CD4-positive, CD25-positive, alpha-beta regulatory T cell (primary cell): ENCODE measurements at places on chromosomes 7 and 10.
A peak's percentile ranks its signal among the peaks of the same experiment; 100 is the strongest.

DNA sequence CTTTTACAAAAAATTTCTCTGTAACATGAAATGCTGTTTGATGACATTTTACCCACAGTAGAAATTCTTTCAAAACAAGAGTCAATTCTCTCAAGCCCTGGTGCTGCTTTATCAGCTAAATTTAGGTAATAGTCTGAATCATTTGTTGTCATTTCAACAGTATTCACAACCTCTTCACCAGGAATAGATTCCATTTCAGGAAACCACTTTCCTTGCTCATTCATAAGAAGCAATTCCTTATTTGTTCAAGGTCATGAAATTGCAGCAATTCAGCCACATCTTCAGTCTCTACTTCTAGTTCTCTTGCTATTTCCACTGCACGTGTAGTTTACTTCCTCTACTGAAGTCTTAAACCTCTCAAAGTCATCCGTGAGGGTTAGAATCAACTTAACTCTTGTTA is 14.1 kb downstream of the STAG3 start:
- DNase-seq = no peak

GRCh38 chr7:151119902-151120301 is 33.6 kb downstream of the AGAP3 start:
- no peak for DNase-seq

GRCh38 chr10:14873090-14873760 is 5.4 kb upstream of the SUV39H2 start:
- DNase-seq = peak; percentile 33

- no peak for DNase-seq
These were observed 6.8 kb upstream of the NKX6-2 start for GRCh38 chr10:132792796-132793195.

GRCh38 chr10:88545359-88545758 is 37.8 kb downstream of the RNLS start:
- no peak for DNase-seq

DNA sequence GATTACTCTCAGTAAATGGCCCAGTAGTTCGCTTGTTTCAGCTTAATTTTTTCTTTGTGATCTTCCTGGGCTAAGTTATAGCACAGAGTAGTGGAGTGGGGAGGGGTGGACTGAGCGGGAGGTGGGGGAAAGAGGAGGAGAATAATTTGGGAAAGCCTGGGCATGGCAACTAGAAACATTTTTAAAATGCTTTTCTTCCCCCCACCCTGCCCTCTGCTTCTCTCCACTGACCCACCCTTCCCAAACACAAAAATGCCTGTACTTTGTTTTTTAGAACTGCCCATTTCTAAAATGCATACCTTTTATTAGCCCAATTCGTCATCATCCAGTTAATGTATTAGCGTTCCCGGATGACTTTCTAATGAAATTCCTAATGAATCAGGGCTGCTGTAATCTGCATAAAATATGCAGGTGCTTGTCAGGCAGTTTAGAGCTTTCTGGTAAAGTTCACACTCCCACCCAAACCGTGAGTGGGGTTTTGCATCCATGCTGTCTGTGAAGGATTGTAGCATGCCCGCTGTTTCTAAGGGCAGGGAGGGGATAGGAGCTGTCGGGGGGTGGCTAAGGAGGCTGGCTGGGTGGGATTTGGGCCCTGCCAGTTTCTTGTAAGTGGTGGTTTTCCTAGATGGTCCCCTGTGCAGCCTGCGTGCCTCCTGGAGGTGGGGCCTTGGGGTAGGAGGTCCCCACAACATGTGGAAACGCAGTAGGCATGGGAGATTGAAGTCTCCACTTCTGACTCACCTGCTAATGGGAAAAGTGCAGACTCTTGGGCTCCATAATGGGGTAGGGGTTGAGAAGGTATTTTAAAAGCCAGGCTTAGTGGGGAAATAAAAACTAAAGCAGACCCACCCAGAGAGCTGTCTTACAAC is 190.3 kb downstream of the TCF7L2 start:
- no peak for DNase-seq

- no peak for DNase-seq
These were observed 31.0 kb upstream of the PFKP start for GRCh38 chr10:3036155-3037021.

- no peak for DNase-seq
These were observed 224.9 kb upstream of the TMEM229A start for GRCh38 chr7:124257638-124258308.

GRCh38 chr10:110758898-110759297 is 112.8 kb upstream of the PDCD4 start:
- no peak for DNase-seq

GRCh38 chr7:158633055-158633956 is 45.7 kb upstream of the PTPRN2 start:
- no peak for DNase-seq

GRCh38 chr7:21146642-21147423 is 281.1 kb upstream of the SP4 start:
- no peak for DNase-seq

DNA sequence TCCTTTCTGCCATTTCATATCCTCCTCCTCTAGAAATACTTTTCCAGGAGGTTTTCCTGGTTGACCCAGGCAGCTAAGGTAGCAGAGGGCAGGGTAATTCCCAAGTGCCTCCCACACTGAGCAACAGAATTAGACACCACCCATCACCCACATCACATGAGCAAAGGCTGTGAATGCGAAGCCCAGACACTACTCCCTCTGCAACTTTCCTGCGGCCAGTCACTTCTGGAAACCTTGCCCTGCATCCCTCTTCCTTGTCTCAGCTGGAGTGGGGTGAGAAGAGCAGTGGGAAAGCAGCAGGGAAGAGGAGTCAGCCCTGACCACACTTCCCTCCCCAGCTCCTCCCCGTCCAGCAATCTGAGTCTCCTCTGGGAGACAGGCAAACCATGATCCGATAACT is 15.2 kb downstream of the TMEM176B start:
- DNase-seq = no peak

DNA sequence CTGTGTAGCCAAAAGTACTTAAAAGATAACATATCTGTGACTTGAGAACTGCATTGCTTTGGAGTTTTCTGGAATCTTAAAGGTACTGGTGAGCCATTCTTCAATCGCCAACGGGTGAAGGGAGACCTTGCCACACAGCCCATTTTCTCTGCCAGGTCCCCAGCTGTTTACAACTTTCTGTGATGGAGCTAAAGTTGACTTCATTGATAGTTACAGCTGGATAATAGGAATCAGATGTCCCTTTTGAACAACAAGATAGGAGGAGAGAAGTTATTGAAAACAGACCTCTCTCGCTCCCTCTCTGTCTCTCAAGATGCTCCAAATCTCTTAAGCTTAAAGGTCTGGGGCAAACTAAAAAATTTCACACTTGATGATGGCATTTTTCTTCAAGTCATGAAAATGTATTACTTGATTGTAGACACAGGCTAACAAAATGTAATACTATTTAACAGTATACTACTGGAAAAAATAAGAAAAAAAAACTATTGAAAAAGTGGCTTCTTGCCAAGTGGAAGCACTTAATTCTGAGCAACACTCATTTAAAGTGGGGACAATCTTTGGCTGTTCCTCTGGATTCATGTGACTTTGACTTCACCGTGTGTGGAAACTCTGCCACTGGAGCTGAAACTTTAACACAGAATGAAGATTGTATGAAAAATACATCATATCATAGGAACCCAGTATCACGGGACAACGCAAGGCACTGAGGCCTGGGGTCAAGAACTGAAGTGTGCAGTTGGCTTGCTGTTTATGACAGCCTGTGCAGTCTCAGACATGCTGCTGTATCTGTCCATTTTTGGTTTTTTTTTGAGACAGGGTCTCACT is 78.4 kb upstream of the AFAP1L2 start:
- no peak for DNase-seq

- no peak for DNase-seq
These were observed 19.5 kb upstream of the GALNT17 start for GRCh38 chr7:71112436-71112835.

DNA sequence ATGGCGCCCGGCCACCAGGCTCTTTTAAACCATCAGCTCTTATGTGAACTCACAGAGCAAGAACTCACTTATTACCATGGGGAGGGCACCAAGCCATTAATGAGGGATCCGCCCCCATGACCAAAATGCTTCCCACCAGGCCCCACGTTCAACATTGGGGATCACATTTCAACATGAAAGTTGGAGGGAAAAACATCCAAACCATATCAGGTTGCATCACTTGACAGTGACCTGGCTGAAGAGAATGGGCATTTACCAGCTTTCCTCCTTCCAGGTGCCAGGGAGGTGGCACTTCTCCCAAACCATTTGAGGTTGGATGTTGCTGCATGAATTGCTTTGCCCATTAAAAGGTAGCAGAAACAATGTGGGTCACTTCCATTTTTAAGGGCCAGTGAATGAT is 115.6 kb upstream of the TNS3 start:
- DNase-seq = no peak

DNA sequence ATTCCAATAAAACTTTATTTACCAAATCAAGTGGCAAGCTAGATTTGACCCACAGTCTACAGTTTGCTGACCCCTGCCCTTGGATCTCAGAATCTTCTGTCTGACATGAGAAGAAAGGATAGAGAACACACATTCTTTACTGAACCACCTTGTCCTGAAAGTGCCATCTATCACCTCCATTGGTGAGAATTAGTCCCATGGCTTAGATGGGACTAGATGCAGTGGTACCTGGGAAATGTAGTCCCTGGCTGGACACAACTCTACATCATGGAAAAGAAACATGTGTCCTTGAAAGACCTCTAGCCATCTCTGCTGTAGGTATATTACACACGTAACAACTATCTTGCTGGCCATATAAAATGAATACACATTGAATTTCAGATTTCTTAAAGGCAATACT is 336.2 kb downstream of the LHFPL3 start:
- no peak for DNase-seq

- DNase-seq = no peak
These were observed 2.2 kb upstream of the TSPAN12 start for GRCh38 chr7:120860156-120860555.

DNA sequence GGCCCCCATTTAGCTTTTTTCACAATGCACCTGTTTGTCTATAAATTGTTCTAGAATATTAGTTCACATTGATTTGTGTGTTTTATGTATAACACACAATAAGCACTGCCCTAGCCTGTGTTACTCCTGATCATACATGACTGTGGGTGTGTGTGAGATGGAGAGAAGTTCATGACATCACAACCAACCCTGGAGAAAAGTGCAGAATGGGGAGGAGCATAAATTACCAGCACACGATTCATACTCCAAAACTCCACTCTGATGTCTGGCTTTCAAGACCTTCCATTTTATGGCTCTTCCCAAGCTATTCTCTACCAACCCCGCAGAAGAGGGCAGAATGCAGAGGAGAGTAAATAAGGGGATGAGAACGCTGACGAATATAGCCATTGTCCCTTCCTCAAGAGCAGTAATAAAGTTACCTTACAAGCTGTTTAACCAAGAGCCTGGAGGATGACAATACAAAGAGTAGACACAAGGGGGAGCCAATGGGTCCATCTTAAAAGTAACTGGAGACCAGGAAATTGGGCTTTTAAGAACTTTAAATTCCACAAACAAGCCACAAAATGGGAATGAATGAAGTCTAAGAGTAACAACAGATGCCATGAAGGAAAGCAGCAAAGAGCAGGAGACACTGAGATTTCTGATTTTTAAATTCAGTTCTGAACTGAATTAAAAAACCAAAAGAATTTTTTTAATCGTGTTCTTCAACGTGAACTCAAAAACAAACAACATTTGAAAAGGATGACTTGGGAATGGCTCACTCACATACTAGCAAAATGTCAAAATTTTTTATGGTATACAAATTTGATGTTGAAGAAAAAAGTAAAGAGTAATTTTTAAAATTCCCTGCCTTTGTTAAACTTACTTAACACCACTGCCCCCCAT is 159.6 kb downstream of the PARD3 start:
- DNase-seq = no peak

DNA sequence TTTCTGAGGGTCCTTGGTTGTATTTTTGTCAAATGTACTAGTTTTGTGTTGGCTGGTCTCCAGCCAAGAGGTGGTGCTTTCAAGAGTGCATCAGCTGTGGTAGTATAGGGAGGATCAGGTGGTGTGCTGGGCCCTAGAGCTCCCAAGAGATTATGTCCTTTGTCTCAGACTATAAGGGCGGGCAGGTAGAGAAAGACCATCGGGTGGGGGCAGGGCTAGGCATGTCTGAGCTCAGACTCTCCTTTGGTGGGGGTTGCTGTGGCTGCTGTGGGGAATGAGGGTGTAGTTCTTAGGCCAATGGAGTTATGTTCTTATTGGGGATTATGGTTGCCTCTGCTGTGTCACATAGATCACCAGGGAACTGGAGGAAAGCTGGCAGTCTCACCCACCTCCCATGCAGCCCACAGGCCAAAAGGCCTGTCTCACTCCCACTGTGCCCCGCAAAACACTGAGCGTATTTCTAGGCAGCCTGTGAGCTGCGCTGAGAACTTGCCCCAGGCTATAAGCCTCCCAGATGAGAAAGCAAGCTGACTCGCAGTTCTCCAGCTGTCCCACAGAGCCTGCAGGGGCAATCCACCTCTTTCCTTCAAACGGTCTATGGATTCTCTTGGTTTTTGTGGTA is 1066.7 kb downstream of the GRM8 start:
- no peak for DNase-seq

DNA sequence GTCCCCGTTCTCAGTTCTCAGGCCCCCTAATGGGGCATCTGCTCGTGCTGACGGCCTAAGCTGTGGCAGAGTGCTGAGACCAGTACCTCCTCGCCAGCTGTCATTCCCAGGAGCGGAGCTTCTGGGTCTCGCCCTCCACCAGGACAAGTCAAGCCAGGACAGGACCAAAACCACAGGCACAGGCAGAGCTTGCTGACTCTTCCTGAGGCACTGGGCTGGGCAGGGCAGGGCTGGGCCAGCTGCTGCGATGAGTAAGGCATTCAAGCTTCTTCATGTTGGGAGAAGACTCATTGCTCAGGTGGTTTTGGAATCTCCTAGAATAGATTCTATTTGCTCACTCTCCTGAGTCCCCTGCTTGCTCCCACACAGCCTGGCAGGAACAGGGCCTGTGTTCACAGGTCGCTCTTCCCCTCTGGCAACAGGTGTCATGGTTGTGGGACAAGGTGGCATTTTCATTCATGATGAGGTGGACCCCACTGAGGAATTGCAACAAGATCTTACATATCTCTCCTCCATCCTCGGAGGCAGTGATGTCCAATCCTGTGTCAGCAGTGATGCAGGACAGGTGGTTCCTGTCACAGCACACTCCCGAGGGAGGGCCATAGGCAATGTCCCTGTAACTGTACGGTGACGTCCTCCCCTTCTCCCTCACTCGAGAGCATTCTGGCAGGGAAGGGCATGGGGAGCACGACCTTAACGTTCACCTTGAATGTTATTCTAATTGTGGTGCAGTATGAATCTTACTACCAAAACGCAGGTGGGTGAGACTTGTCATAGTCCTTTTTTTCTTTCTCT is 17.0 kb upstream of the SH3PXD2A start:
- DNase-seq = no peak

DNA sequence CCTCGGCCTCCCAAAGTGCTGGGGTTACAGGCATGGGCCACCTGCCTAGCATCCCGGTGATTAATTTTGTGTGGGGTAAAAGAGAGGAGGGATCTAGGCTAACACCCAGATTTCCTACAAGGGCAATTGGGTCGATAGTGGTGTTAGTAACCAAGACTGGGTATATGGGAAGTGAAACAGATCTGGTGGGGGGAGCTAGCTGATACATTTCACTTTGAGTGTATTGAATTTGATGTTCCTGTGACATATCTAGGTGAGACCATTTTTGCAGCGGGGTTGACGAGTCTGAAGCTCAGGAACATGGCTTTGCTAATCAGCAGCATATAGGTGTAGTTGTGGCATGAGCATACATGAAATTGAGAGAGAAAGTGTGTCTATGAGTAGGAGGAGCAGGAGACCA is 12.0 kb downstream of the CLCN1 start:
- no peak for DNase-seq

- DNase-seq = peak; percentile 38
These were observed 14.4 kb upstream of the AHCYL2 start for GRCh38 chr7:129210256-129210988.

GRCh38 chr7:25322473-25322872 is 94.2 kb upstream of the NPVF start:
- DNase-seq = no peak
